ENCODE measurements at places on chromosomes 7 and 10.
A peak's percentile ranks its signal among the peaks of the same experiment; 100 is the strongest.

GRCh38 chr10:26697922-26698608 is 564 bp downstream of the PDSS1 start:
- no peaks in the 10 kb centered on the region for H3K27me3 ChIP-seq
- H3K4me1 ChIP-seq: peaks cover 4% of the 10 kb centered on the region
- H3K4me3 ChIP-seq: peak overlapping the region; percentile 93
- DNase-seq: no peak
- no peaks in the 10 kb centered on the region for H3K36me3 ChIP-seq
- H3K27ac ChIP-seq: peak overlapping the region; percentile 78

DNA sequence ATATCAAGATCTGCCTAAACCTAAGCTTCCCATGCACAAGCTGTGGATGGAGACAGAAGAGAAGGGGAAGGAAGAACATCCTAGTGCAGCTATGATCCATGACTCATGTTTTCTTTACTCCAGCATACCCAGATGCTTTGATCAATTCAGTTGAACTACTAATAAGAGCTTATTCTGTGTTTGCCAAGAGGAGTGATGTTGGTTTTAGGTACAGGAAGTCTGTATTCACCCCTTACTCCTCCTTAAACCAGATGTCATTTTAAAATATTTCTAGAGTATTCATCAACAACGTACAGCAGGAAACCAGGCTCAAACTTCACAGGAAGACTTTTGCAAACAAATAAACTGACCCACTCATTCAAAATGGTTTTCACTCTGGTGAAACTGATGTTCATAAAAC is 29.2 kb downstream of the PANK1 start:
- DNase-seq: no peak
- no peak overlapping the region for H3K27ac ChIP-seq
- no peak overlapping the region for H3K4me3 ChIP-seq
- no peaks in the 10 kb centered on the region for H3K27me3 ChIP-seq
- H3K4me1 ChIP-seq: no peaks in the 10 kb centered on the region

GRCh38 chr7:113921363-113921762 is 2.6 kb upstream of the PPP1R3A start:
- H3K27me3 ChIP-seq: no peaks in the 10 kb centered on the region
- no peak overlapping the region for H3K27ac ChIP-seq
- DNase-seq: no peak
- no peaks in the 10 kb centered on the region for H3K4me1 ChIP-seq
- H3K4me3 ChIP-seq: no peak overlapping the region

DNA sequence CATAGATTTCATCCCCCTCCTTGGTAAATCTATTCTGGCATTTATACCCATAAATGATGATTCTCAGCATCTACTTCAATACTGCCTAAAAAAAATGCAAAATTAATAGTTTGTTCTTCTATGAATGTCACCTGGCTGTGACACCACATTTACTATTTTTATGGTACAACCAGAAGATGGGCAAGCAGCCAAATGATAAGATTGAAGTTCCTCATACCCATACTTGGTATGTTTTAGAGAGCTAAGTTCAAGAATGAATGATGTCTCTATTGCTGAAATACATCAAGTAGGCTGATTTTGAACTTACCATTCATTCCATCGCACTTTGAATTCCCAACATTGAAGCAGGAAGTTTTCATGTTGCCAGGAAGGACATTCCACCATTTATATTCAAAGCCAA is 134.2 kb downstream of the ELAPOR2 start:
- no peaks in the 10 kb centered on the region for H3K4me1 ChIP-seq
- no peak overlapping the region for H3K27ac ChIP-seq
- H3K4me3 ChIP-seq: no peak overlapping the region
- no peak for DNase-seq
- no peaks in the 10 kb centered on the region for H3K36me3 ChIP-seq

DNA sequence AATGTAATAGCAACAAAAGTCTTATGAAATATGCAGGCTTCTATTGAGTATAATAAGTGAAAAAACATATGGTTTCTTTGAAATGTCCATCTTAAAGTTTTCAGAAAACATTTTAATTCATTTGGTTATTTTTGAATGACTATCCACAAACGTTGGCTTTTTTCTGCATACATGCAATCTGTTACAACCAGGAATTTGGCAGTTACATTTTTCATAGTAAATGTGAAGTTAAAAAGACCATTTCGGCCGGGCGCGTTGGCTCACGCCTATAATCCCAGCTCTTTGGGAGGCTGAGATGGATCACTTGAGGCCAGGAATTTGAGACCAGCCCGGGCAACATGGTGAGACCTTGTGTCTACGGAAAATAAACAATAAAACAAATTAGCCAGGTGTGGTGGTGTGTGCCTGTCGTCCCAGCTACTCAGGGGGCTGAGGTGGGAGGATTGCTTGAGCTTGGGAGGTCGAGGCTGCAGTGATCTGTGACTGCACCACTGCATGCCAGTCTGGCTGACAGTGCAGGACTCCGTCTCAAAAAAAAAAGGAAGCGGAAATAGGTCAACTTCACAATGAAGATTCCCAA is 73.9 kb upstream of the NMT2 start:
- H3K27ac ChIP-seq: no peak overlapping the region
- no peak for DNase-seq
- H3K4me1 ChIP-seq: no peaks in the 10 kb centered on the region

GRCh38 chr10:101749047-101750016 is 26.6 kb downstream of the FGF8 start:
- no peaks in the 10 kb centered on the region for H3K27me3 ChIP-seq
- H3K4me1 ChIP-seq: no peaks in the 10 kb centered on the region
- H3K4me3 ChIP-seq: no peak overlapping the region
- H3K27ac ChIP-seq: no peak overlapping the region
- H3K36me3 ChIP-seq: no peaks in the 10 kb centered on the region
- no peak for DNase-seq

- peaks cover 16% of the 10 kb centered on the region for H3K4me1 ChIP-seq
- no peak overlapping the region for H3K4me3 ChIP-seq
- peak overlapping the region; percentile 36 for H3K27ac ChIP-seq
Measured at GRCh38 chr10:93030409-93030808, 30.2 kb upstream of the CYP26C1 start.

DNA sequence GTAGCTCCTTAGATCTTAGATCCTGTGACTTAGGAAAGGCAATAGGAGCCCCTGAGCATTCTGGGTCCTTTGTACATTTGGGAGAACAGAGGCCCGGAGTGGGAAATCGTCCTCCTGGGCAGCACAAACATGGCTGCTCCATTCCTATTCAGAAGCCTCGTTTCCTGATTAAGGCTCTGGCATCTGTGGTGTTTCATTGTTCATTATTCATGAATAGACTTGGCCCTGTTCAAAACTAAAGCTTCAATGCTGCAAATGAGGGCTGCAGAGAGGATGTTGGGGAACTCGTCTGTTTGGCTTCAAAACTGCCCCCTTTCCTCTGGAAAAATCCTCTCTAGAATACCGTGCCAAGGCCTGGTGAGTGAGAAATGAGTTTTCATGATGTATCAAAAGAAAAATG is 3.4 kb upstream of the HTRA1 start:
- no peak overlapping the region for H3K4me3 ChIP-seq
- no peak overlapping the region for H3K27ac ChIP-seq
- no peak for DNase-seq

- no peak overlapping the region for H3K27ac ChIP-seq
- no peaks in the 10 kb centered on the region for H3K4me1 ChIP-seq
- H3K36me3 ChIP-seq: no peaks in the 10 kb centered on the region
- no peaks in the 10 kb centered on the region for H3K27me3 ChIP-seq
- no peak for DNase-seq
Measured at GRCh38 chr10:2279711-2280110, 542.4 kb upstream of the ADARB2 start.

GRCh38 chr10:130687566-130687965 is 551.4 kb downstream of the GLRX3 start:
- H3K36me3 ChIP-seq: no peaks in the 10 kb centered on the region
- no peaks in the 10 kb centered on the region for H3K27me3 ChIP-seq
- no peak overlapping the region for H3K4me3 ChIP-seq
- DNase-seq: no peak

GRCh38 chr7:23247603-23248335 is 1.2 kb downstream of the GPNMB start:
- H3K27me3 ChIP-seq: no peaks in the 10 kb centered on the region
- no peaks in the 10 kb centered on the region for H3K36me3 ChIP-seq

GRCh38 chr7:74360008-74360407 is 70.8 kb downstream of the CLIP2 start:
- peaks cover 74% of the 10 kb centered on the region for H3K36me3 ChIP-seq
- no peaks in the 10 kb centered on the region for H3K27me3 ChIP-seq
- H3K4me3 ChIP-seq: no peak overlapping the region
- no peak overlapping the region for H3K27ac ChIP-seq

DNA sequence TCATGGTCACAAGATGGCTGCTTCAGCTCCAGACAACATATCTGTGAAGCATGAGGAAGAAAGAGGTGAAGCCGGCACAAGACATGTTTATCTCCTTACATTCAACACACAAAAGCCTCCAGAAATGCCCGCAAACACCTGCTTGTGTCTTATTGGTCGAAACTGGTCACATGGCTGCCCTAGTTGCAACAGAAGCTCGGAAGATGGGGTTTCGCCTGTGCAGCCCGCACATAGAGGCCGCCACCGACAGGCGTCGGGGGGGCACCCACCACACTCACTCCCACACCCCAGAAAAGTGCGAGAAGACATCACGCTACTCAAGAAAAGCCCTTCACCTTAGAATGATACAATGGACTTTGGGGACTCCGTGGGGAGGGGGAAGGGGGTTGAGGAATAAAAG is 63.0 kb upstream of the MGMT start:
- H3K4me1 ChIP-seq: no peaks in the 10 kb centered on the region
- no peaks in the 10 kb centered on the region for H3K27me3 ChIP-seq
- no peaks in the 10 kb centered on the region for H3K36me3 ChIP-seq

DNA sequence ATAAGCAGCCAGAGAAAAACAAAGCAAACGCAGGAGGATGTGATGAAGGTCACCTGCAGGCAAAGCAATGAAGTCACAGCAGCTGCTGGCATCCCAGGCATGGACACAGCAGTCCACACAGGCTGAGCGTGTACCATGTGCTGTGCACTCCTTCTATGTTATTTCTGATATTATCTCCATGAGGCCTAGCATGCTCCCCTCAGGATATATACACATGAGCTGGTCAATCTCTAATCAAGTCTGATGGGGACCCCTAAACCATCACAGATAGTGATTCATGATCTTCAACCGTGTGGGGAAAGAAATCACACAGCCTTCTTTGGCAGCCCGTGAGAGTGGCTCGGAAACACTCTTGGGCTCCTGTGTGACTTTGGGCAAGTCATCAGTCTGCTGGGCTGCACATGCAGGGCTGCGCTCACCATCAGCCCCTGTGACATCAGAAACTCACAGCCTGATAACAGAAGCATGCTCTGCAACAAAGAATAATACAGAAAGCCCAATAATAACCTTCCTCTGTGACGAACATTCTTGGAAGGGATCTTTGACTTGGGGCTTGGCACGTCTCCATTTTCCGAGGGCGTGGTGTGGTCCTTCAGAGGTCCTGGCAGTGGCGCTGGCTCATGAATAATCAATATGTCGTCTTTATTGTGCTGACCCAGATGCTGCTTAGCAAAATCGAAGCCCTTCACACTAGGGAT is 83.0 kb upstream of the ATP6V0A4 start:
- no peak for DNase-seq
- no peaks in the 10 kb centered on the region for H3K36me3 ChIP-seq
- H3K27ac ChIP-seq: no peak overlapping the region
- no peak overlapping the region for H3K4me3 ChIP-seq
- H3K4me1 ChIP-seq: no peaks in the 10 kb centered on the region

GRCh38 chr10:133527771-133528271 is 658 bp downstream of the CYP2E1 start:
- H3K36me3 ChIP-seq: no peaks in the 10 kb centered on the region
- no peaks in the 10 kb centered on the region for H3K4me1 ChIP-seq
- no peak for DNase-seq
- no peak overlapping the region for H3K4me3 ChIP-seq
- H3K27ac ChIP-seq: no peak overlapping the region

- DNase-seq: no peak
- no peaks in the 10 kb centered on the region for H3K27me3 ChIP-seq
- no peaks in the 10 kb centered on the region for H3K36me3 ChIP-seq
- no peak overlapping the region for H3K27ac ChIP-seq
- H3K4me1 ChIP-seq: no peaks in the 10 kb centered on the region
Measured at GRCh38 chr7:102220960-102221800, 65.5 kb upstream of the SH2B2 start.

GRCh38 chr10:75475460-75476182 is 44.2 kb downstream of the LRMDA start:
- no peaks in the 10 kb centered on the region for H3K4me1 ChIP-seq
- no peak overlapping the region for H3K4me3 ChIP-seq
- no peaks in the 10 kb centered on the region for H3K27me3 ChIP-seq
- H3K36me3 ChIP-seq: no peaks in the 10 kb centered on the region

DNA sequence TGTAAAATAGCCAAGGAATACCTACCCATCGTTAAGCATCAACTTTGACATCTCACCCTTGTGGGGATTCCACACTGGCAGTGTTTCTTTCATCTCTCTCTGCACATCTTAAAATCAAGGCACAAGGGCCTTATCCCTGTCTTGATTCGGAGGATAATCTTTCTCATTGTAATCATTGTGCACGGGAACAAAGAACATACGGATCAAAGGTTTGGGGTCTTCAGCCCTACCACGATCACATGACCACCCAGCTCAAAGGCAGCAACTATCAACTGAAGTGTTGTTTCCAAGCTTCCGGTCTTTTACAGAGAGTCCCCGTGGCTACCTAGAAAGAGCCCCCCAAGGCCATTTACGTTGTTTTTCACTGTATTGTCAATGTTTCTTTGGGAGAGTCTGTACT is 11.9 kb downstream of the FGFBP3 start:
- H3K36me3 ChIP-seq: no peaks in the 10 kb centered on the region
- no peak overlapping the region for H3K27ac ChIP-seq
- H3K4me1 ChIP-seq: no peaks in the 10 kb centered on the region
- H3K4me3 ChIP-seq: no peak overlapping the region
- no peak for DNase-seq

DNA sequence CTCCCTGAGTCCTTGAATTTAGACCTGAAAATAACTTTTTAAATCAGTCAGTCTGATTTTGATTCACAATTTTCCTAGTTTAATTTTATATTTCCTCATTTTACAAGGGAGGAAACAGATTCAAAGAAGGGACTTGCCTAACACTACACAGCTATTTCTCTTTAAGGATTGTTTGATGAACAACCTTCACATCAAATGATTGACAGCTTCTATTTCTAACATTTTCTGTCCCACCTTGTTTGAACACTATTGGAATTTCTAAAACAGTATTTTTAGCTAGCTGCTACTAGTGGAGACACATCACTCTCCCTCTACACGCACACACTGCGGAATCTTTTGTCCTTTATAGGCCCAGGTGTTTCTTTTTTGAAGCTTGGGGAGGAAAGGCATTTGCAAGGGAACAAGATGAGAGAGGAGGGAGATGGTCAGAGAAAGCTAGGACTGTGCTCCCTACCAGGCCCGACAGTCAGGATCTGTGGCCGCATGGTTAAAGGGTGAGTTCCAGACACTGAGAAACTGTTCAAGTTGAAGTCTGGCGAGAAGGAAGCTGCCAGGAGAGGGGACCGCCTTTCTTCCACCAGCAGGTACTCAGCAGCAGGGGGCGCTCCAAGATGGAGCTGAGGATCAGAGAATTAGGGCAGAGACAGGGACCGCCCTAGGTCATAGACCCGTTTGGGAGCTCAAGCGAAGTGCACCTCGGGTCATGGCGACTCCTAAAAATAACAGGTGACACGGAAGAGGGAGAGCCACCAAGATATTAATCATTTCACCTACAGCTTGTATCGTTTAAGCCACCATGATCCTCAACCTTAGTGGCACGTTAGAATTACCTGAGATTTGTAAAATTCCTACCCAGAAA is 49.7 kb downstream of the DNAJC12 start:
- no peaks in the 10 kb centered on the region for H3K4me1 ChIP-seq
- no peak overlapping the region for H3K27ac ChIP-seq
- no peak overlapping the region for H3K4me3 ChIP-seq
- no peak for DNase-seq
- no peaks in the 10 kb centered on the region for H3K27me3 ChIP-seq

- H3K36me3 ChIP-seq: no peaks in the 10 kb centered on the region
- no peak overlapping the region for H3K27ac ChIP-seq
- DNase-seq: no peak
- no peak overlapping the region for H3K4me3 ChIP-seq
Measured at GRCh38 chr10:112706577-112706976, 243.5 kb upstream of the TCF7L2 start.

Measured in ascending aorta (tissue), 2 donors.